Amygdala (tissue), 56 donors: ENCODE measurements at places on chromosomes 7 and 10.

GRCh38 chr7:45089341-45089891 is 647 bp upstream of the NACAD start:
- DNase-seq, result peak; percentile 88

DNA sequence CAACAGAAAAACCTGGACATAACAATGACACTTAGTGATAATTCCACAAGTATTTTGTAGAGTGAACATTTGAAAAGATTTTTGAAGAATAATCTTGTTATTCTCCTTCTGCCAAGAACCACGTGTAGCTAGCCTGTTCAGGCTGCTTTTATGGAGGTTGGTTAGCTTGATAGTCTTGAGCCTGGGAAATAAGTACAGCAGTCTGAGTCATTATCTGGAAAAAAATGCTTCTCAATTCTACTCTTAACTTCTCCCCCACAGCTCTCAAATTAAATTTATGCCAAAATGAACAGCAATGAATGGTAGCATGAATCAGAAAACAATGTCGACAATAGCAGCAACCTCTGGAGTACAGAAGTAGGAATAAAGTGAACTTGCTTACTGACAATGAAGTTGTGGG is 63.2 kb downstream of the GPR37 start:
- no peak for DNase-seq

DNA sequence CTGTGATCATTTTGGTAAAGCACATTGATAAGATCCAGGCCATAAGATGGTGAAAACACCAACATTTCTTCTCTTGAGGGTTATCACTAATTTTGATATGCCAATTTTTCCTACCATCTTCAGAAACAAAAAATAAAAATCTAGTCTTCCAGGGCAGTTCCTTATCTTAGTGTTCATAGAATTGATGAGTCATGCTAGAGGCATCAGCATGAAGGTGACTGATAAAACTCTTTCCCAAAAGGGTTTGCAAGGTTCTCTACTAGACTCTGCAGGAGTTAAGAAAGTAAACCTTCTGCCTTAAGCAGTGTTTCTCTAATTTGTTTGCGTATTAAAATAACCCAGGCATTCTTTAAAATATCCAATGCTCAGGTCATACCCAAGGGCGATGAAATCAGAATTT is 483.1 kb upstream of the CNTNAP2 start:
- no peak for DNase-seq

DNA sequence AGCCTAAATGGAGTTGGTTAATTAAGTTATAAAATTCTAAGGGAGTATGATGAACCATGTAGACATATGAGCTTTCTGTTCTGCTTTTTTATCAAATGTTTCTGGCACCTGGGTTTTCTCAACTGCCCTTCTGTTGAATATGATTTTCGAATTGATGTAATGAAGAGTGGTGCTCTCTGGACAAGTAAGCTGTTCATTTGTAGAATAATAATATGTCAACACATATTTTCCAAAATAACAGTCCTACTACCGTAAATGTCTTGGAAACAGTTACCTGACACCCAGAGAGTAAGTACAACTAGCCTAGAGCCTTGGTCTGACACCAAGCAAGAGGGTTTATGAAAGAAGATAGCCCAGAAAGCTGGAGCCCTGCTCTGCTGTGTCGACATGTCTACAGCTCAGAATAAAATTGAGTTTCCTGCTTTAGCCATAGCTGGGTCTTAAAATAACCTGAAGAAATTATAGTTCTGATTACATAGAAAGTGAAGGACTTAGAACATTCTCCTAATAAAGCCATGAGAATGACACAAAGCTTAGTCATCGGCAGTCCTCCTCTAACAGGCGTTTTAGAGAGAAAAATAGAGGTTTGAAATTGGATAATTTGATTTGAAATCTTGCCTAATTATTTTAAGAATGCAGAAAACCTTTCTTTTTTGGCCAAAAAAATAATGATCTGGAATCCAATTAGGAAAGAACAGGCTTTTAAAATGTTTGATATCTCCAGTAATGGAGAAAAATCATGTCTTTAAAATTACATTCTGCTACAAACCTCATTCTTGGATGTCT is 25.1 kb downstream of the HDAC9 start:
- DNase-seq, result no peak

- no peak for DNase-seq
Measured at GRCh38 chr10:10797513-10797912, 220.2 kb upstream of the CELF2 start.

- DNase-seq, result no peak
Measured at GRCh38 chr7:101896941-101897340, 79.5 kb downstream of the CUX1 start.

- DNase-seq, result no peak
Measured at GRCh38 chr10:103680869-103681236, 174.5 kb downstream of the SH3PXD2A start.

DNA sequence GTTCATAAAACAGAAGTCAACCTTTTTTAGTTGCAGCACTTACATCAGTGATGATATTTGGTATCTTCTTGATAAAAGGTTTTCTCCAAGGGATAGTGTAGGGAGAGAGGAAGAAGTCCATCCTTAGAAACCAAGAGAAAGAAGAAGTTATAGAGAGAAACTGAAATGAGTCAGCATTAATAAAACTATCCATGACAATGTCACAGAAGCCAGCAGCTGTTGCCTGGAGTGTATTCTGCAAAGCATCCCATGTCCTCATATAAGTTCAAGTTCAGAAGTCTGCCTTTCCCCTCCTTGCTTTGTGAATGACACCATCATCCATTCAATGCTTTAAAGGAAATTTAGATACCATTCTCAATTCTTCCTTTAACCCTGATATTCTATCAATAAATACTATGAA is 14.4 kb upstream of the COL1A2 start:
- no peak for DNase-seq

DNA sequence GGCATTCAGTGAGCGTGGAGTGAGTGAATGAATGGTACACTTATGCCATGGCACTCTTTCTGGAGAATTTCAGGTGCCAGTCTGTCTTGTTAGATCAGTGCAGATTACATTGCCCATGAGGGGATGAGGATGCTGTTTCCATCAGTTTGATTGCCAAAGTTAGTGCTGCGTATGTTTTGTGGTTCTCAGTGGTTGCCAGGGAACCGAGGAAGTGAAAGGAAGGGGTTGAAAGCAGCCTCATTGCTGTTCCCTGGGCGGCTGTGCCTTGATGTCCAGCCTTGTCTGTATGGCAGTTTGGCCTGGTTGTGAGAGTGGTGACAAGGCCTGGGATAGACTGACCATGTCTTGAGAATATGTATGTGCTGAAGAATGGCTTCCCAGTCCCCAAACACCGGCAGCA is 30.2 kb downstream of the WBP1L start:
- DNase-seq, result no peak

GRCh38 chr7:80536426-80536825 is 24.6 kb upstream of the GNAT3 start:
- no peak for DNase-seq

DNA sequence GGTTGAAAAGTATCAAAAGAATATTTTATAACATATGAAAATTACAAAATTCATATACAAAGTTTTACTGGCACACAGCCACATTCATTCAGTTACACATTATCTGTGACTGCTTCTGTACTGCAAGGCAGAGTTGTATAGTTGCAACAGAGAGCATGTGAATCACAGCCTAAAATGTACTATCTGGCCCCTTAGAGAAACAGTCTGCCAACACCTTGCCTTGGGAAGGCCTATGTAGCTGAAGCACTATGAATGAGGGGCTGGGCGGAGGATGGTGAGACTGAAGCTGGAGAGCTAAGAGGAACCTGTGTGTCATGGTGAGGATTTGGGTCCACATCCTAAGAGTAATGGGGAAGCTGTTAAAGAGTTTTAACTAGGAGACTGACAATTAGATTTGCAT is 35.7 kb downstream of the PDZD8 start:
- no peak for DNase-seq

DNA sequence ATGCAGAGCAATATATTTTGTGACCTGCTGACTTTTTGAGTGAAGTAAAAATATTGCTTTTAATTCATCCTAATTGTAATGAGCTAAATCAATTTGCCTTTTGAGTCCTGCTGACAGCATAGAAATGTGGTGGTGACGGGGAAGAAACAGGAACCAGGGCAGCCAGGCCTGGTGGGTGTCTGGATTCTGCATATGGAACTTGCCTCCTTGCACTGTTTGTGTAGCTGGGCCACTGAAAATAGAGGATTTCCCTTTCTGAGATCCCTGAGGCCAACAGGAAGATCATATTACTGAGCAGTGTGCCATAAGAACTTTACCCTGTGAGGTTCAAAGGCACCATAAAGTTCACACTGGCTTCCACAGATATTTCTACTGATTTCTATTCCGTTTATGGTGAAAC is 488.4 kb upstream of the AKR1E2 start:
- DNase-seq, result no peak

DNA sequence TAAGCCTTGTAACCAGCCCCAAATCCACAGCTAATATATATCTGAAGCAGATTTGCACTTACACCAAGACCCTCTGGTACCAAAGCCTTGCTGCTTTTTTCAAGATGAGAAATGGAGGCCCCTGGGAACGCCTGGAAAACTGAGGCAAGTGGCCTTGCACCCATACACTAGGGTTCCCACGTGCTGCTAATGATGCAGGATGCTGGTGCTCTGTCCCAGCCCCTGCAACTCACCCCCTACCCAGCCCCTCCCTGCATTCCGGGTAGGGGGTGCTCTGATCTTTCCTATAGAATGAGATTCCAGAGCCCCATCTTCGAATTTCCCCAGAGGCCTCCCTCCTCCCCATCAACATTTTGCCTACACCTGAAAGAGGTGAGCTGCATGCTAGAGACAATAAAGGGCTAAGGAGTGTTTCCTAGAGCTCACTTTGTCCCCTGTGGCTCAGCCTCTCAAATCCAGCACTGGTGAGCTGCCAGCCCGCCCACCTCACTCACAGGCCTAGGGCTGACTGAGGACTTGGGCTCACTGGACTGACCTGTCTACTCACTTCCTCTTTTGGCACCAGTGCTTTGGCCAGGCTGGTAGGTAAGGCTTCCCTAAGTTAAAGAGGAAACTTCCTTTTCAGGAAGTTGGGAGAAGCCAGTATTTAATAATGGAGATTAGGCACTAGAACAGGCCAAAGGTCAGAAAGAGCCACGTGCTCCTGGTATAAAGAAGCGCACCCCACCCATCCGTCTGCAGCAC is 9.8 kb downstream of the RBP4 start:
- no peak for DNase-seq

DNA sequence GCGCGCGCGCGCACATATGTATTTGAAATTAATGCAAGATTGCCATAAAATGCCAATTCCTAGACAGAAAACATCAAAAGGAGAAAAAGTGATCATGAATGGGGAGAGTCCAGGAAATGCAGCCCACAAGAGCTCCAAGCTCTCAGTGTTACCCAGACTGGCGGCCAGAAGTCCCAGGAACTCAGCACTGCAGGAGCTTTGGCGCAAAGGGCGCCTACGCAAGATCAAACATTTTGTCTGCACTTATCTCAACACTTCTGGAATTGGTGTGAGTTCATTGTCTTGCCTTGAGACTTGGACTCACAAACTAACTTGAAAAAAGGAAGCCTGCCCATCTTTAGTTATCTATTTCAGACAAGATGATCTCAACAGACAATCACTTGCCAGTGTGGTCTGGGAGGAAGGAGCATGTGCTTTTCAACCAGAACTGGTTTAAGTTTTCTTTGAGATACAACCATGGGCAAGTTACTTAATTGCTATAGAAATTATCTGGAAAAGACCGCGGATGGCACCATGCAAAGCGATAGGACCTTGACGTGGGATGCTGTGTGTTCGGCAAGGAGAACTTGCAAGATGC is 77.2 kb downstream of the KIAA1549 start:
- DNase-seq, result no peak

DNA sequence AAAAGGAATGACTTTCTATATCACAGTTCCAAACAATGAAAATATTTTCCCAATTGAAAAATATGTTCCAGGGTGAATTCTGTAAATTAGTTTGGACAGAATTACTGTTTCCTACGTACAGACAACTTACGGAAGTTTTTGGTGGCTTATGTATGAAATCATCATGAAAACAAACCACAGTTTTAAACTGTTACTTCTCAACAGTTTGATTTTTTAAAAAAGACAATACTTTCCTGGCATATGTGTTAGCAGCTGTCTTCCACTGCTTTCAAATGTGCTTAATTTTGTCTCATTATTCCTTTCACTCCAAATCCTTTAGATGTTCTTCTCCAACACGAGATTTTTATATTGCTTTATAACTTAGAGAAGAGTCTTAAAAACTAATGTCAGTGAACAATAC is 56.2 kb downstream of the SEMA3A start:
- no peak for DNase-seq

- DNase-seq, result no peak
Measured at GRCh38 chr10:76088980-76089379, 657.6 kb downstream of the LRMDA start.

DNA sequence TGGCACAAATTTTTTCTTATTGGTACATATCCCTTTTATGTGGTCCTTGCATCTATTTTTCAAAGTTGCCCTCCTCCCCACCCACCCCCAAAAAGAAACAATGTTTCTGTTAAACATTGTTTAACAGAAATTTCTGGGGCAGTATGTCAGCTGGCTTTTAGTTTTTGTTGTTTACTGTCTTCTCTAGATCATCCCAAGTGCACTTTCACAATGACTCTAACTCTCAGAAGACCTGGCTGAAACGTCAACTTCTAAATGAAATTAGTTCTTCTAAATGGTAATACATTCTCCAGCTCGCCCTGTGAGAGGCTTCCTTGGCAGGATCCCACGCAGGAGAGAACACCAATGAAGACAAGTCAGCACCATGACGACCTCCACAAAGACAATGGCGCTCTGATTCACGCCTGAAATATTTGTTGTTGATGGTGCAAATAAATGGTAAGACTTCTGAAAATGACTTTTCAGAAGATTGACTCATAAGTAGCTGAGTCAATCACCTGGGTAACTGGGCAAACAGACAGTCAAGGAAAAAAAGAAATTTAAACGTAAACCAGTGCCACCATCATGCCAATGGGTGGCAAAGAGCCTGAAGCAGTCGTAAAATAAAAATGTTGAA is 293.7 kb downstream of the FZD1 start:
- DNase-seq, result no peak

- DNase-seq, result no peak
Measured at GRCh38 chr7:128076196-128076795, 45.1 kb upstream of the LRRC4 start.

- DNase-seq, result no peak
Measured at GRCh38 chr10:47243356-47243755, 56.6 kb upstream of the GDF10 start.

GRCh38 chr7:22772885-22773284 is 45.9 kb downstream of the IL6 start:
- no peak for DNase-seq

DNA sequence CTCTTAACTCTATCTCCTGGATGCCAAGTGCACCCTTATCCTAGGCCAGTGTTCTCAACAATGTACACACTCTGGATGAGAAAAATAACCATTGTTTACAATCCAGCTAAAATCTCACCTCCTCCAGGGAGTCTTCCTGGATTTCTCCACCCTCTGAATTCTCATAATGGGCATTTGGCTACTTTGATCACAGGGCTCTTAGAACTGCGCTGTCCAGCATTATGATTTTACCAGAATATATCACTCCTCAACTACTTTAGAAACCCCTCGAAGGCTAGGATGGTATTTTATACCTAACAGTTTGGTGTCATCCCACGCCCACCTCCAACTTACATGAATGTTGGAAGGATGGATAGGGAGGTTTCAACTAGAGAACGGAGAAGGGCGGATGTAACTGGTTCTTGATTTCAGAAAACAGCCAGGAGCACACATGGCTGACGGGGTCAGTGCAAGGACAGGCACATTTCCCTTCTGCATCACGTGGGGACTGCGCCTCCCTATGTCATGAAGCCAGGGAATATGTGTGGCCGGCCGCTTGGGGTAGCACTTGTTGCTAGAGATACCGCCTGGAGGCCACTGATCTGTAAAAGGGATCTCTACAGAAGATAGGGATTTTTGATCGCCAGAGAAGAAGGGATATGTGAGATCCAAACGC is 1.2 kb upstream of the ATP6V0E2 start:
- peak; percentile 76 for DNase-seq

GRCh38 chr10:66931949-66932343 is 6.1 kb downstream of the LRRTM3 start:
- DNase-seq, result no peak
